Fibroblast of the aortic adventitia (primary cell): ENCODE measurements at places on chromosomes 16 and 17. TPM values are rescaled to one million over a fixed set of nuclear protein-coding genes. Genes with fewer than 3 reads are reported as not detected.

The CDH15 gene
- 0.09 TPM in 1 of 2 replicates, not detected in the other for total RNA-seq

The GJC1 gene
- 4.5 and 21.1 TPM in 2 replicates for total RNA-seq

The MRM1 gene
- total RNA-seq: 2.3 and 4.3 TPM in 2 replicates

The KAT7 gene
- 21.5 and 33.5 TPM in 2 replicates for total RNA-seq

The TBC1D3K gene
- total RNA-seq: not detected in 2 replicates

The CTRB2 gene
- not detected in 2 replicates for total RNA-seq

The RAPGEFL1 gene
- total RNA-seq: 2.1 and 3.8 TPM in 2 replicates

The EFNB3 gene
- total RNA-seq: 0.90 and 3.9 TPM in 2 replicates

The MYH2 gene
- total RNA-seq: 0.25 TPM in 1 of 2 replicates, not detected in the other

The CCL4 gene
- not detected in 2 replicates for total RNA-seq

The KCNJ18 gene
- total RNA-seq: not detected in 2 replicates

The CDK3 gene
- 1.1 TPM in 1 of 2 replicates, not detected in the other for total RNA-seq

The GCGR gene
- not detected in 2 replicates for total RNA-seq

The C16orf96 gene
- total RNA-seq: under 0.01 TPM in 1 of 2 replicates, not detected in the other

The TNFSF13 gene
- 1.1 and 1.4 TPM in 2 replicates for total RNA-seq

The MEIOB gene
- total RNA-seq: 0.09 TPM in 1 of 2 replicates, not detected in the other

The SERPINF2 gene
- total RNA-seq: 0.18 and 1.3 TPM in 2 replicates

The DPEP1 gene
- total RNA-seq: not detected in 2 replicates

The AHSP gene
- total RNA-seq: not detected in 2 replicates

The CCL1 gene
- total RNA-seq: not detected in 2 replicates

The KRTAP3-2 gene
- not detected in 2 replicates for total RNA-seq

The EVPL gene
- total RNA-seq: not detected in 2 replicates

The KRTAP9-8 gene
- not detected in 2 replicates for total RNA-seq

The DNAJC7 gene
- total RNA-seq: 58.0 and 131 TPM in 2 replicates

The CNOT1 gene
- 78.1 and 136 TPM in 2 replicates for total RNA-seq

The CCL8 gene
- not detected in 2 replicates for total RNA-seq

The KRT33A gene
- total RNA-seq: not detected in 2 replicates

The MRPS7 gene
- total RNA-seq: 31.0 and 83.6 TPM in 2 replicates

The NDE1 gene
- total RNA-seq: 17.5 and 38.9 TPM in 2 replicates

The KRTAP4-3 gene
- total RNA-seq: not detected in 2 replicates

The ABCC6 gene
- total RNA-seq: 0.41 and 0.63 TPM in 2 replicates

The THRA gene
- 23.0 and 26.0 TPM in 2 replicates for total RNA-seq

The ST6GALNAC2 gene
- 0.63 TPM in 1 of 2 replicates, not detected in the other for total RNA-seq

The ALOX15B gene
- 0.57 TPM in 1 of 2 replicates, not detected in the other for total RNA-seq

The CASKIN1 gene
- 0.18 TPM in 1 of 2 replicates, not detected in the other for total RNA-seq

The E4F1 gene
- 18.7 and 41.7 TPM in 2 replicates for total RNA-seq

The ZG16 gene
- total RNA-seq: not detected in 2 replicates

The NXN gene
- 5.1 and 18.1 TPM in 2 replicates for total RNA-seq

The HOXB5 gene
- 0.27 and 0.57 TPM in 2 replicates for total RNA-seq

The CD300LD gene
- not detected in 2 replicates for total RNA-seq

The LAT gene
- 1.1 and 1.9 TPM in 2 replicates for total RNA-seq

The TEKT1 gene
- total RNA-seq: not detected in 2 replicates

The TP53TG3D gene
- 0.72 TPM in 1 of 2 replicates, not detected in the other for total RNA-seq
